ENCODE measurements at places on chromosomes 1 and 21.

- no peak for DNase-seq
Measured at GRCh38 chr1:66505671-66506392, 28.1 kb upstream of the SGIP1 start.

DNA sequence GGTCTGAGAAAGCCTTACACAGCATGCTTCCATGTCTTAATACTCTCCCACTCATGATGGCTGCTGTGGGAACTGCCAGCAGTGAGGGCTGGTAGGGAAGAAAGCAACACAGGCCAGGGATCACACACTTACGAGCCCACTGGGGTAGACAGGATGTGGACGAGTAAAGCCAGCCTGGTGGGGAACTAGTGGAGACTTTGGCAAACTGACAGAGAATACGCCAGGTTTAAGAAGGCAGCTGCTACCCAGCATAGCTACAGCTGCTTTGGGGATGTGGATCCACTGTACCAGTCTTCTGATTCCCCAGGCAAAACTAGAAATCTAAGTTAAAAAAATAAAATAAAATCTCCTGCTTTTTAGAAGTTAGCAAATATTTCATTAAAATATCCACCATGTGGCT, 664.0 kb downstream of the SMYD3 start:
- no peak for DNase-seq

- DNase-seq: peak; percentile 39
Measured at GRCh38 chr1:47175227-47175934, 14.5 kb downstream of the PDZK1IP1 start.

DNA sequence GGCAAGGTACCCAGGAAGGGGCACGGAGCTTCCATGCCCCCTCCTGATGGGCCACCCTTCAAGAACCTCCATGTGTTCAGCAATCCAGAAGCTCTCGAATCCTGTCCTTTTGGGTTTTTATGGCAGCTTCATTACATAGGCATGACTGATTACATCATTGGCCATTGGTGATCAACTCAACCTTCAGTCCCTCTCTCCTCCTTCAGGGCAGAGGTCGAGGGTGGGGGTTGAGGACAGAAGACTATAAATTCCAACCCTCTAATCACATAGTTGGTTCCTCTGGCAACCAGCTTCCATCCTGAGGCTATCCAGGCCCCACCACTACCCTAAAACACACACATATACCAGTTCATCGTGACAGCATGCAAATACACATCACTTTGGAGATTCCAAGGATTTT, 135.7 kb downstream of the ZNF281 start:
- DNase-seq: no peak

GRCh38 chr1:201356236-201356635, 21.2 kb downstream of the TNNT2 start:
- no peak for DNase-seq

Measured in stimulated activated CD4-positive, alpha-beta T cell treated with anti-CD3 and anti-CD28 coated beads, Interleukin-2, amount 100 ng/mL, for 48 hours (primary cell).